ENCODE measurements at places on chromosomes 3 and 15.

GRCh38 chr3:185508335-185508991 is 9.6 kb upstream of the TMEM41A start:
- no peak for DNase-seq
- H3K27ac ChIP-seq = no peak overlapping the region
- no peaks in the 10 kb centered on the region for H3K4me1 ChIP-seq
- H3K4me3 ChIP-seq = no peak overlapping the region
- no peaks in the 10 kb centered on the region for H3K36me3 ChIP-seq
- H3K27me3 ChIP-seq = peaks cover 3% of the 10 kb centered on the region

GRCh38 chr3:10286596-10287295 is 6.0 kb downstream of the GHRL start:
- H3K4me1 ChIP-seq = peaks cover 40% of the 10 kb centered on the region
- H3K36me3 ChIP-seq = peaks cover 58% of the 10 kb centered on the region
- DNase-seq = no peak
- peak overlapping the region; percentile 68 for H3K27ac ChIP-seq

DNA sequence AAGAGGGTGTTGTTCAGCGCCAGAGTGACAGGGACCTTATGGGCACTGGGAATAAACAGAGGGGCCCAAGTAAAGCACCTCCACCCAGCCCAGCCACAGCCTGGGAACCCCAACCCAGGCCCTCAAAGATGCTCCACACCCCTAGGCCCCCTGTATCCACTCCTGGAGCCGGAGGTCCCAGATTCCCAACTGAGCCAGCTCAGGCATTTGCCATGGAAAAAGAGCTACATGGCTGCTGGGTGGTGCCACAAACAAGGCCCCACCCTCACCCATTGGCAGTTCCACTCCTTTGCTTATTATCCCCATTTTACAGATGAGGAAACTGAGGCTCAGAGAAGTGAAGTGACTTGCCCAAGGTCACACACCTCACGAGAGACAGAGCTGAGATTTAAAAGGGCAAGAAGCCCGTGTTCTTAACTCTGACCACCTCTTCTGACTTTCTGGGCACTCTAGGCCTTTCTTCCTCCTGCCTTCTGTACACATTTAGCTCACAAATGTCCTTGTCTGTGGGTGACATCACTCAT is 16.9 kb downstream of the ANPEP start:
- H3K4me1 ChIP-seq = no peaks in the 10 kb centered on the region
- H3K36me3 ChIP-seq = no peaks in the 10 kb centered on the region
- no peak overlapping the region for H3K4me3 ChIP-seq

GRCh38 chr3:148128136-148128535 is 569.6 kb upstream of the AGTR1 start:
- no peak for DNase-seq
- no peak overlapping the region for H3K4me3 ChIP-seq
- H3K4me1 ChIP-seq = no peaks in the 10 kb centered on the region
- no peaks in the 10 kb centered on the region for H3K27me3 ChIP-seq
- no peak overlapping the region for H3K27ac ChIP-seq
- H3K36me3 ChIP-seq = no peaks in the 10 kb centered on the region

- H3K27ac ChIP-seq = no peak overlapping the region
- H3K27me3 ChIP-seq = peaks cover 6% of the 10 kb centered on the region
- no peak for DNase-seq
- H3K4me1 ChIP-seq = peaks cover 1% of the 10 kb centered on the region
- H3K4me3 ChIP-seq = no peak overlapping the region
Measured at GRCh38 chr3:146625186-146625775, 20.1 kb upstream of the PLSCR5 start.

DNA sequence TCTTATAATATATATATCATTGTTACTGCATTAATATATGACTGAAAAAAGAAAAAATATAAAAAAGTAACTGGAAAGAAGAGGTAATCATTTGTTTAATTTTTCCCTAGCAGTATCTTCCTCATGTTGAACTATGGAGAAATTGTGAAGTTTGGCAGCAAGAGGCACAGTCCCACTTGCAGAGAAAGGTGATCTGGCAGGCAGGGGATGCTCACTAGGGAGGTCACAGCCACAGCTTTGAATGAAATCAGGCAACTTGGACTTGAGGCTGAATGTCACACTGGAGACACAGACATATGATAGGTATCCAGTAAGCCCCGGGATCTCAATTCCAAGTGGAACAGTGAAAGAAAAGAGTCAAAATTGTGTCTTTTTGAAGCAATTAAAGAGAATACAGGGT is 149.9 kb upstream of the RORA start:
- no peak overlapping the region for H3K4me3 ChIP-seq
- peaks cover 1% of the 10 kb centered on the region for H3K27me3 ChIP-seq
- no peak for DNase-seq
- H3K4me1 ChIP-seq = no peaks in the 10 kb centered on the region
- no peaks in the 10 kb centered on the region for H3K36me3 ChIP-seq

DNA sequence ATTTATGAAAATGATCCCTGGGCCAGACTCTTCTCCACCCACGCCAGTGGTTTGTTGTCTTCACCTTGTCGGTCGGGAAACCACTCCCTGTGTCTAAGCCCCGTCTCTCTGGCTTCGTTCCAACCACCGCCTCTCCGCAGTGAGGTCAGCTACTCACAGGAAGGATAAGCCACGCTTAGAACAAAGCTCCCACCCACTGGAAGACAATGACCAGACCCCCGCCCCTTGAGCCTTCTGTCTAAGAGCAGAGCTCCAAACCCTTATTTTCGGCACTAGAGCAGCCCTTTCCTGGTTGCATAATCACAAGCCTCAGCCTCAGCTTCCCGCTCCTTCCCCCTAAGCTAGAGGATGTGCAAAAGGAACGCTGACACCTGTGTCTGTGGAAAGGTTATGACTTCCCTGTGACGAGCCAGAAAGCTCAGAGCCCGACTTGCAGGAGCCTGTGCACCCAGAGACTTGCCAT is 114.9 kb upstream of the MEF2A start:
- peak overlapping the region; percentile 75 for H3K4me3 ChIP-seq
- peaks cover 4% of the 10 kb centered on the region for H3K27me3 ChIP-seq
- peak overlapping the region; percentile 67 for H3K27ac ChIP-seq
- DNase-seq = peak; percentile 85

- H3K4me3 ChIP-seq = peak within 1 kb of the TSS; percentile 88
- H3K4me1 ChIP-seq = peaks cover 12% of the 10 kb centered on the region
- H3K36me3 ChIP-seq = no peaks in the 10 kb centered on the region
- DNase-seq = peak; percentile 78
- H3K27ac ChIP-seq = peak within 1 kb of the TSS; percentile 65
Measured at GRCh38 chr3:152834776-152835600, at the start of gene P2RY1. Gene P2RY1 (plus strand): TSS chr3:152835131. CDS start chr3:152835783, 652 bp downstream.

GRCh38 chr15:71294911-71295602 is 179.8 kb downstream of the THSD4 start:
- H3K27me3 ChIP-seq = peaks cover 7% of the 10 kb centered on the region
- H3K27ac ChIP-seq = no peak overlapping the region
- no peak overlapping the region for H3K4me3 ChIP-seq
- H3K36me3 ChIP-seq = no peaks in the 10 kb centered on the region
- no peak for DNase-seq
- H3K4me1 ChIP-seq = peaks cover 17% of the 10 kb centered on the region

DNA sequence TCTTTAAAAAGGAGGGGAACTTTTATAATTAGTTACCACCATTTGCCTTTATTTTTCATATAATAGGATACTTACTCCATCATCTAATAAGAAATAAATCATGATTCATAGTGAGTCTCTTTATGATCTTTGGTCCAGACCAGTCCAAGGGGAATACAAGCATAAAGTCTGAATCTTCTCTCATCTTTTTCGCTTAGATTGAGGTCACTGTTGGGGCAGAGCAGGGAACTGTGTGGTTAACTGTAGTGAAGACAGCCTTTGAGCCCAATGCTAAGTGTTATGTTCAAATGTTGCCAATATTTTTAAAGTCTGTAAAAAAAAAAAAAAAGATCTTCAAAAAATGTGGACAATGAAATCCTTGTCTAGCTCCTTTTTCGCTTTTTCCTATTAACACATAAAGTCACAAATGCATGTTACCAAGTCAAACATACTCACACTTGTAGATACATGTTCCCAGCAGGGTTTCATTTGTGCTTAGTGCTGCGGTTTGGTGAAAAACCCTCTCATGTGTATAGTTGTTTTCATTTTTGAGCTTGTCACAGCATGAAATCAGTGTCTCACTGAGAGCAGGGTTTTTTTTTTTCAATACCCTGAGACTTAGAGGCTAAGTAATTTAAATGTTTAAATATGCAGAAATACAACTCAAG is 72.1 kb downstream of the EPHA3 start:
- no peaks in the 10 kb centered on the region for H3K4me1 ChIP-seq
- no peak for DNase-seq
- no peak overlapping the region for H3K27ac ChIP-seq
- no peaks in the 10 kb centered on the region for H3K27me3 ChIP-seq

DNA sequence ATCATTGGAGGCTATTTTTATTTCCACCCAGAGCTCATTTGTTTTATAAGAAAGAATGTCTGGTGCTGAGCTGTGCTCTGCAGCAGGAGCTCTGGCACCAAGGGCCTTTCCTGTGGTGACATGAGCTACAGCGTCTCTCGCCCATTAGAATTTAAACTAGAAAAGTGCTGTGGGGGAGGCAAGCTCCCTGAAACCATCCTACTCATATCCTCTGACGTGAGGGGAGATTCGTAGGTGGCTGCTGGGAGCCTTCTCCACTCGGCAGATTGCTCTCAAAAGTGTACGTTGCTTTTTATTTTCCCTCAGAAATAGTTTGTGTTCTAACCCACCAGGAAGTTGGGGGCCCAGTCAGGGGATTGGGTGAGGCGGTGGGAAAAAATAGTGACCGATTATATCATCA is 76.3 kb upstream of the ARHGEF3 start:
- H3K4me1 ChIP-seq = peaks cover 78% of the 10 kb centered on the region
- no peaks in the 10 kb centered on the region for H3K27me3 ChIP-seq
- peaks cover 42% of the 10 kb centered on the region for H3K36me3 ChIP-seq
- H3K4me3 ChIP-seq = peak overlapping the region; percentile 76

DNA sequence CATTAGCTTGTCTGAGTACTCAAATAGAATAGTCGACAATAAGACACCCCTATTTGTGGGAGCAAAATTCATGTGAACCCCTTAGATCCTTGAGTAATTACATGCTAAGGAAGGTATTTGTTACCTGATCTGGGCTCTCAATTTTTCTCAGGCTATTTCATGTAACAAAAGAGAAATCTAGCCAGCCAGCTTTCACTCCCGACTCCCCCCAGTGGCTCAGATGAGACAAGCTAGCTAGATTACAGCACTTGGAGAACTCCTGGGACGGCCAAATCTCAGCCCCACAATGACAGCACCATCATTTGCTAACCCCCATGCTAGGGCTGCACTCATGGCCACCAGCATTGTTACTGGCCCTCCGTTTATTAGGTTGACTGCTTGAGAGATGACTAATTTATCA is 41.3 kb downstream of the GLDN start:
- no peaks in the 10 kb centered on the region for H3K36me3 ChIP-seq
- no peak overlapping the region for H3K4me3 ChIP-seq
- no peak for DNase-seq
- H3K4me1 ChIP-seq = no peaks in the 10 kb centered on the region
- H3K27ac ChIP-seq = no peak overlapping the region

DNA sequence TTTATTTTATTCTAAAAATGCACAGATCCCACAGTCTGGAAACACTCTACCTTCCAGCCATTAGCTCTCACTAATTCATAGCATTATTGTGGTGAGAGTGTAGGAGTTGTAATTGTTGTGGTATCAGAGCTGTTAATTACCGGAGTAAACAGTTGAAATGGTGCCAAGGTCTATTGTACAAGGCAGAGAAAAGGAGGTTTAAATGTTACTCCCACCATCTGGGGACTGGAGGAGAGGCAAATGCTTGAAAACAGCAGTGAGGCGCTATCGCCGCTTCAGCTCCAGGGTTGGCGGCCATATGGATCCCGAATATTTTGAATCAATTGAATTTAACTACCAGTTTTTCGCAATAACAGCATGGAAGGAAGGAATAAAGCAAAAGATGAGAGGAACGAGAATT is 113.1 kb upstream of the C15orf61 start:
- H3K27ac ChIP-seq = no peak overlapping the region
- peaks cover 14% of the 10 kb centered on the region for H3K27me3 ChIP-seq
- no peak overlapping the region for H3K4me3 ChIP-seq
- peaks cover 2% of the 10 kb centered on the region for H3K4me1 ChIP-seq
- H3K36me3 ChIP-seq = no peaks in the 10 kb centered on the region
- no peak for DNase-seq

GRCh38 chr15:29244544-29244943 is 25.1 kb downstream of the NSMCE3 start:
- no peaks in the 10 kb centered on the region for H3K4me1 ChIP-seq
- peaks cover 1% of the 10 kb centered on the region for H3K27me3 ChIP-seq
- DNase-seq = no peak
- no peak overlapping the region for H3K4me3 ChIP-seq
- H3K36me3 ChIP-seq = no peaks in the 10 kb centered on the region
